Putamen (tissue), 1 donor: ENCODE measurements at places on chromosomes 12 and 14.

DNA sequence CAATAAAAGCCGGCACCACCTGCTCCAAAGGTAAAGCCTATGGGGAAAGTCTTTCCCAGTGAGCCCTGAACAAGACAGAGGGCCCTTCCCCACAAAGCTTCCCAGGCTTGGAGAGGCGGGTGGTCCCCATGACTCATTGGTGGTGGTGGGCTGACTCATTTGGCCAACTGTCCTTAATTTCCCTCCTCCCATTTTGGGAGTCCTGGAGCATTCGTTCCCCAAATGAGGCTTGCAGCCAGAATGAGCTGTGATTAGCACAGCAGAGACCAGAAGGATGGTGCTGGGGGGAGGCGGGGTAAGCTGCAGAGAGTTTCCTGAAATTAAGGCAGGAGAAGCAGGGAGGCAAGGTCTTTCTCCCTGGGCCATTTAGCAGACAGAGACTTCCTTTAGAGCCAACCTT is 241.7 kb downstream of the DPF3 start:
- no peak for DNase-seq

- DNase-seq: no peak
Measured at GRCh38 chr14:73452341-73453186, 5.8 kb downstream of the NUMB start.

DNA sequence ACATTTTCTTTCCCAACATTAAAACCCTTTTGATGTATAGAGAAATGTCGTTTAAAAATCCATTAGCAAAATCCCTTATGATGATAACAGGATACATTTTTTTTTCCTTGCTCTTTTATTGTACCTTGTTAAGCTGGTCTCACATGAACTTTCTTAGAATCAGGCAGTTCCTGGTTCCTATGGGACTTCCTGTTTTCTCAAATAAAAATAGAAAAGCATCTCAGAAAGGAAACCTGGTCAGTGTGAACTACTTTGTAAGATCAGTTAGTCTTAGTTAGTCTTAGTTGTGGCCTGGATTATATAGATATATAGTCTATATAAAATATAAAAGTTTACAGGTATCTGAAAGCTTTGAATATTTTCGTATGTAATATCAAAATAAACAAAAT is 40.3 kb downstream of the LEMD3 start:
- DNase-seq: no peak

DNA sequence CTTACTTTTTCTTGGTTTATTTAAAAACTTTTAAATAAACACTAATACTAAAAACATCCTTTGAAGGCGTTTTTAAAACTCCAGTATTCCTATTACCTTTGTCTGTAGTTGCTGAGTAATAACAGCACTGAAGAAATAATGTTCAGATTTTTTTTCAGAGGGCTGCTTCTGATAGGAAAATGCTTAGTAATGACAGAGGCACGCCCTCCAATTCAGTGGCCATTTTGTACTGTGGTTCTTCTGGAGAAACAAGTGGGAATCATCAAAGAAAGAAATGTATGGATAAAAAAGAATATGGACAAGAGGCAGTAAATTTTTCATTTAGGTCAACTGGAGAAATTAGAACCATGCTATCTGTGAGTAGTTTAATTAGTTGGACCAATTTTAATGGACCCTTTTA is 13.6 kb downstream of the VEZT start:
- DNase-seq: no peak

DNA sequence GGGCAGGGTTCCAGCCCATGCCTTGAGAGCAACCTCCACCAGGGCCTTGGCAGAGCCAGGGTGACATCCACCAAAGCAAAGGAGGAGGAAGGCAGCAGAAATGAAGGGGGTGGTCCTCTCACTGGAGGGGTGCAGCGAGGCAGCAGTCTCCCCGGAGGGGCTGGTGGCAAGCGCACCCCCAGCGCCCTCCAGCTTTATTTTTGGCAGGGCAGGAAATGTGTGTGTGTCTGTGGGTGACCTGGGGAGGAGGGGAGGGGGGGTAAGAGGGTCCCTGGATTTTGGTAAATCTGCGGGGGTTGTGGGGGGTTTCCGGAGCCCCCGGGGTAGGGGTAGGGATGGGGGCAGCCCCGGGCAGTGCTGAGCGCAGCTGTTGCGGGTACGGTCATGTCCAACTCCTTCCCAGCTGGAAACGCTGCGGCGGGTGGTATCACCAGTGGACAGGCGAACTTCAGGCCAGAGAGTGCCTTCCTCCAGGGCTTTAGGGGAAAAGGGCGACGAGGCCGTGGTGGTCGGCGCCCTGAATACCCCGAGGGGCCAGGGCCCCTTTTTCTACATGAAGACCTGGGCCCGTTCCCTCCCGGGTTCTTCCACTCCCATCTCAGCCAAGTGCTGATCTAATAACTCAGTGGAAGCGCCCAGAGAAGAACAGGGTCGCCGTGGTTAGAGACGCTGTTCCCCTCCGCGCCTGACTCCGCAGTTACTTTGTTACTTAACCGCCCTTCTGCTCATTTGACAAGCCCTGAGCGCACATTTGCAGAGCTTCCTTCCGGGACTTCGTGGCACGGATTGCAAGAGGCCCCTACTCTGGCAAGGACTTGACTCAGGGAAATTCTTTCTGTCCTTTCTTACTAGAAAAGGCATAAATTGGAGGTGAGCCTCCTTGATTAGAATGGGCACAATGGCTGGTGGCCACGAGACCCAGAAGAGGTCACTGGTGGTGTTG is 55.2 kb downstream of the FOS start:
- no peak for DNase-seq
